Colonic mucosa (tissue), 4 donors: ENCODE measurements at places on chromosomes 5 and 9.

DNA sequence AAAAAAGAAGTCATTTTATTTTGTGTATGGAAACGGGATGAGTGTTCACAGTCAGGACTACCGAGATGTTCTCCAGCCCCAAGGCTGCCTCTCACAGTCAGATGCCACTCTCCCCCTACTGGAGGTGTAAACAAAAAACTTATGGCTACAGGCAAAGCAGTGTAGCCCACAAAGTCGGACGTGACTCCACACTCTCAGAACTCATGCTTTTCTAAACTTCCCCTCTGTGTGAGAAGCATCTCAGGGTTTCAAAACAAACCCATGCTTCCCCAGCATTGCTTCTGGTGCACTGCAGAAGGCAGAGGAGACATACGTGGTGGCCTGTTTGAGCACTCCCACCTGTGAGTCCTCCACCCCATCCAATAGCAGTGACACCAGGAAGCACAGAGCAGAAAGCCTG is 580.3 kb downstream of the BNC2 start:
- no peak for DNase-seq
- H3K27me3 ChIP-seq: no peaks in the 10 kb centered on the region
- no peak overlapping the region for H3K4me3 ChIP-seq
- no peaks in the 10 kb centered on the region for H3K36me3 ChIP-seq

GRCh38 chr9:38208206-38208901 is 139.3 kb upstream of the SHB start:
- DNase-seq: no peak
- no peak overlapping the region for H3K27ac ChIP-seq
- no peaks in the 10 kb centered on the region for H3K27me3 ChIP-seq

DNA sequence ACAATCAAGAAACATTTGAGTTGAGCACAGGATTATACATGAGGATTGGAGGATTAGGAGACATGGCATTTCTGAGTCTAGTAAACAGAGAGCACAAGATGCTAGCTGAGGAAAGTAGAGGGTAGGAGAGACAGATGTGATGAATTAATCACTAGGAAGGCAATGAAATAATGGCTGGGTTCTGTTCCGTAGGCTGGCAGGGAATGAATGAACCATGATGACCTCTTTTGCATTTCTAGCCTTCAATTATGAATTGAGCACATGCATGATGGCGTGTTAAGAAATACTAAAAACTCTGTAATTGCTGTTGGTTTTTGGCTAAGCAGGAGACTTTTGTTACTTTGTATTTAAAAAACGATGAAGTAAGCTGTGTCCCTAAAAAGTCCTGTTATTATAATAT is 420.0 kb upstream of the TLE4 start:
- H3K27ac ChIP-seq: no peak overlapping the region
- DNase-seq: no peak
- H3K4me1 ChIP-seq: no peaks in the 10 kb centered on the region
- H3K27me3 ChIP-seq: no peaks in the 10 kb centered on the region

DNA sequence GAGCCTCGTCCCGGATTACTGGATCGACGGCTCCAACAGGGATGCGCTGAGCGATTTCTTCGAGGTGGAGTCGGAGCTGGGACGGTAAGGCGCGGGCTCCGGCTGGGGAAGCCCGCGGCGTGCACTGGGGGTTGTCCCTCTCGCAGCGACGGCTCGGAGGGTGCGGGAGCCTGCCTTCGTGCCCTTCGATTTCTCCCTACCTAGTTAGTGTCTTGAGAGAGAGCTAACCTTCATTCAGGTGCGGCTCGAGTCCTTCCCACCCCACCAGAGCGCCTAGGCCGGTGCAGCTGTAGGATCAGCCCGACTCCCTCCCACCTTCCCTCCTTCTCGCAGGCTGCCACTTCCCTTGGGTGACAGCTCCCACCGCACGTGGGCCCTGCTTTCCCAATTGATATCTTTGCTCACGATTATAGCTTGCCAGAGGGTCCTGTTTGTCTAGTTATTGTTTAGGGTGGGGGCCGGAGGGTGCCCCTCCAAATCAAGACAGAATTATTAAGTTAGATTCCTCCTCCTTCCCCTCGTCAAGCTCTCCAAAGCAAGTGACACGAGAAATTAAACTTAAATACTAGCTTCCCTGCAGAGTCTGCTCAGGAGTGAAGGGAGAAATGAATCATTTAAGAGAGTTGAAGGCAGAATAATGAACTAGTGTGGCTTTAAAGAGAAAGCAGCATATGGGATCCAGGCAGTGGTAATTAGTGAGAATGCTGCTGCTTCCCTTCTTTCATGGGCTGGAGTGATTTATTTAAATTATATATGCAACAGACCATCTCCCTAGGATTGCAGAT is 569 bp downstream of the CAMK4 start:
- no peak for DNase-seq
- peak overlapping the region; percentile 15 for H3K27ac ChIP-seq
- H3K27me3 ChIP-seq: peaks cover 17% of the 10 kb centered on the region
- peaks cover 3% of the 10 kb centered on the region for H3K4me1 ChIP-seq
- H3K36me3 ChIP-seq: no peaks in the 10 kb centered on the region
- peak overlapping the region; percentile 42 for H3K4me3 ChIP-seq

- peaks cover 39% of the 10 kb centered on the region for H3K27me3 ChIP-seq
- peak; percentile 81 for DNase-seq
- H3K4me1 ChIP-seq: no peaks in the 10 kb centered on the region
- H3K27ac ChIP-seq: no peak overlapping the region
- no peak overlapping the region for H3K4me3 ChIP-seq
Observed at GRCh38 chr9:126704892-126705766, 91.4 kb downstream of the LMX1B start.

- H3K4me1 ChIP-seq: no peaks in the 10 kb centered on the region
- no peaks in the 10 kb centered on the region for H3K36me3 ChIP-seq
- DNase-seq: no peak
- no peaks in the 10 kb centered on the region for H3K27me3 ChIP-seq
- H3K27ac ChIP-seq: no peak overlapping the region
Observed at GRCh38 chr5:68547056-68547455, 331.5 kb downstream of the PIK3R1 start.

DNA sequence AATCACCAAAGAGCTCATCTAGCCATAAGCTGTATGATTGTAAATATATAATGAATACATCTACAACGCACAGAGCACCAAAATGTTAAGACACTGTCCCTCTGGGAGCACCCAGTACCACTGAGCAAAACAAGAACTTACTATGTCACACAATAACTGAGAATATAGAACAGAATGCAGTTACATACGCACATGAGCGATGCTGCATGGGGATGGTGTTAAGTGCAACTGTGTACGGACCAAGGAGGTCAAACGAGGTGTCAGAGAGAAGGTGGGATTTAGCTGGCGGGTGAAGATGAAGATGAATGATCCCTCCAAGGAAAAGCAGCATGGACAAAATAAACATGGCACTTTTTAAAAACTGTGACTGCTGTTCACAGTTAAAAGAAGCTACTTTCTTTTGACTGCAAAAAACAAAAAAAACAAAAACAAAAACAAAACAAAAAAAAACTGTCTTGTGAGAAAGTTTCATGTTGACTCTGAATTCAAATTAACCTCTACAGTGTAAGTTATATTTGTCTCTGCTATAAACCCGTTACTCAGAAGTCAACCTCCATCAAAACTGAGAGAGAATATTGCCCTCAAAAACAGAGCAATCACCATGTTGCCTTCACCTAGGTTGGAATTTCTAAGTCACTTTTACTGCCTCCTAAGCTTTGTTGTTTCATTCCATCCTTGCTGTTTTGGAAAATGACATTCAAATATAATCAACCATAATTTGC is 169.6 kb upstream of the GNA14 start:
- no peaks in the 10 kb centered on the region for H3K4me1 ChIP-seq
- H3K36me3 ChIP-seq: no peaks in the 10 kb centered on the region
- no peak overlapping the region for H3K4me3 ChIP-seq
- no peak for DNase-seq
- H3K27me3 ChIP-seq: no peaks in the 10 kb centered on the region

GRCh38 chr9:131420980-131421624 is 27.2 kb downstream of the PRRC2B start:
- H3K27ac ChIP-seq: no peak overlapping the region
- no peak overlapping the region for H3K4me3 ChIP-seq
- no peaks in the 10 kb centered on the region for H3K27me3 ChIP-seq
- H3K36me3 ChIP-seq: no peaks in the 10 kb centered on the region
